GM23248 (cell line): ENCODE measurements at places on chromosomes 6 and 20.

GRCh38 chr6:152673236-152673635 is 24.5 kb upstream of the MYCT1 start:
- peak; percentile 11 for DNase-seq

DNA sequence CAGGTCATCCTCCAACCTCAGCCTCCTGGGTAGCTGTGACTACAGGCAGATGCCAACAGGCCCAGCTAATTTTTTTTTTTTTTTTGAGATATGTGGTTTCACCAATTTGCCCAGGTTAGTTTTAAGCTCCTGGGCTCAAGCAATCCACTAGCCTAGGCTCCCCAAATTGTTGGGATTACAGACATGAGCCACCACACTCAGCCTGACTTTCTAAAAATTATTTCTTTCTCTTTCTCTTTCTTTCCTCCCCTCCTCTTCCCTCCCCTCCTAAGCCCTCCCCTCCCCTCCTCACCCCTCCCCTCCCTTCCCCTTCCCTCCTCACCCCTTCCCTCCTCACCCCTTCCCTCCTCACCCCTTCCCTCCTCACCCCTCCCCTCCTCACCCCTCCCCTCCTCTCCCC is 127.3 kb downstream of the BTBD3 start:
- DNase-seq, result no peak

GRCh38 chr6:21438986-21439352 is 154.6 kb upstream of the SOX4 start:
- peak; percentile 22 for DNase-seq

DNA sequence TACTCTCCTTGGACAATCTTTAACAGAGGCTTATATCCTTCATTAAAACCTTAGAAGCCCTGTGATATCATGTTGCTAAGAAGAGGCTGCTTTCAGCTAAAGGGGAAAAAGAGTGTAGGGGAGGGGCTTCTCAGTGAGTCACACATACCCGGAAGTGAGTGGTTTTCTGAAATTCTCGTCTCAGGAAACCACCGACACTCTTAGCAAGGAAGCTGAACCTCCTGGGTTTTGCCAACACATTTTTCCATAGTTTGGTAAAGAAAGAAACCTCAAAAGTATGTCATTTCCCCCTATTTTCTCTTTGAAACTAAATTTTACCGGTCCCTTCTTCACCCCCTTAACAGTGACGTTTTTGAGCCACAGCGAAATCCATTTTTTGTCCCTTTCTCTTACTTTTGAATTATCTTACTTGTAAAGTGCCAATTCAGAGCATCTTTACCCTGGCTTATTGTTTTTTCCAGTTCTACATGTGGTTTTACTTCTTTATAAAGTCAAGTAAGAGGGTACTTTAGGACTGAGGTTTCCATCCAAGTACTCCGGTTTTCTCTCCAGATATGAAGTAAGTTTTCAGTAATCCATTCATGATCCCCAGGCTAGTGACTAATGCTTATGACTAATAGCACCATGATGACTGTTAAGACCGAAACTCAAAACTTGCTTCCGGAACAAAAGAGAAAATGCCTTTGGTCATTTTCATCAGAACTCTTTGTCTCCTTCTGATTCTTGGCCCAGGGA is 219.3 kb downstream of the ARHGAP18 start:
- peak; percentile 94 for DNase-seq

DNA sequence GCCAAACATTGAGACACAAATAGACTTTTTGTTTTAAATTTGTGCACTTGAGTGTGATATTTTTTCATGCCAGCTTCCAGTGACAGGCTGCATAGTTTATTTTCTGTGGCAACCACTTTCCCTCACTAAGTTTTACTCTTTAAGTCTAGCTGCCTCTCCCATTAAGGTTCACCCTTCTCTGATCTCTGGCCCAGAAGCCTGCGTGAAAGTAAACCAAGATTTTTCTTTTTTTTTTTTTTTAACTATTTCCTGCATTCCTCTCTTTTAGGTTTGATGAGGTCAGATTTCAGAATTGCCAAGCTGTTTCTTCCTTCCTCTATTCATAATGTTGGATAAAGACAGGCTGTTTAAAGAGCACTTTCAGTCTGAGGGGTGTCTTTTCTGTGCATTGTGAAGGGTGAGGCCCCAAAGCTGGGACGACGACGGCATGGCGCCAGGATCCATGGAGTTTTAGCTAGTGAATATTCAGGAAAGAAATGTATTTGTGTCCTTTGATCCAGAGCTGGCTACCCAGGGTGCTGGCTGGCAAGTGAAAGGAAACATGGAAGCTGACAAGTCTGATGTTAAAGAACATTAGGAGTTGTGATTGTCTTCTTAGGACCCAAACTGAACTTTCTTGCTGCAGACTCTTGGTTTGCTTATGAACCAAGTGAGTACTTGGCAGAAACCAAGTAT is 50.7 kb downstream of the DOK5 start:
- DNase-seq, result no peak

DNA sequence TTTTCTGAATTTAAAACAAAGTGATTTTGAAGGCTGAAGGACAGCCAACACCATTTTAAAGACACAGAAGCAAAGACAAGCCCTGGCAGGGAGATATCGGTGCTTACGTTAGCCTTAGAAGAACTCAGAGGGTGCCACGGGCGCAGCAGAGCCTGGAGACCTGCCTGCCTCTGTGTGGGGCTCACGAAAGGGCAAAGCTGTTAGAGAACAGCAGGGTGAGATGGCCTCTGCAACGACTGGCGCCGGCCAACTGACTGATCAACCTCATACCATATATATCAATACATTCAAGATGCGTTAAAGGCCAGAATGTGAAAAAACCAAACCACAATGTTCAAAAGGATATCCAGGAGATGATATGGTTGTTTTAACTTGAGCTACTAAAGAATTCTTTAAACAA is 151.0 kb upstream of the RPS6KA2 start:
- DNase-seq, result no peak

DNA sequence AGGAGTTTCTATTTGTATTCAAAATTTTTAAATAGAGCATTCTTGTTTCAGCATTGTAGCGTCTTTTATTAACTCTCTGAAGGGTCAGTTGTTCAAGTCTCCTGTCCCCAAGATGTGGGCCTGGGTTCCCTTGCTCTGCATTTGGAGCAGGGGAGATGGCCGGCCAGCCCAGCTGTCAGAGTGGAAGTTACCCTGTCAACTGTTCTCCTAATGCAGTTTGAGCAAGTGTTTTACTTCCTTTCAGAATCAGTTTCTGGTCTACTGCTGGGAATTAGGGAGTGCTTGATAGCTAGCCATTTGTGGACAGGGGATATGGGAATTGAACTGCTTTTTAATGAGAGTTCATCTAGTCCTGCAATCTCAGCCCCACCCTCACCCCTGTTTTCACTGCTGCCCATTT is 116.6 kb downstream of the QKI start:
- no peak for DNase-seq

DNA sequence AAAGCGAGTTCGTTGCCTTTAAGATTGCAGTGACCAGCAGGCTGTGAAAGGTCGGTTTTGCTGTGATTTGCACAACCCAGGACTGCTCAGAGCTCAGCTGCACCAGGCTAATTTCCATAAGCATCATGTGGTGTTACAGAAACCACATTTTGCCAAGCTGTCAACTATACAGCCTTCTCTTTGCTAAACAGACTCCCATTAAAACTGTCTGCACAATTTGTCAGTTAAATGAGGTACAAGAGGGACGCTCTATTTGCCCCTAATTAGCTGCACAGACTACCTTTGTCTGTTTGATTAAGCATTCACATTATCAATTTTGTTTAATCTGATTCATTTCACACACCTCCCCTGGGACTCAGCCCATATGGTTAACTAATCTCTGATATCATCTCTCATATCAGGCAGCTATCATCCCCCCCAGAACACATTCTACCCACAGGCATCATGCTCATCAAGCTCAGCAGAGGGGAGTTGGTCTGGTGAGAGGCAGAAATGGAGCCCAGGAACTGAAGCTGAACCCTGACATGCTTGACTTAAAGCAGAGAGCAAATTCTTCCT is 62.1 kb downstream of the OLIG3 start:
- no peak for DNase-seq

GRCh38 chr6:54810147-54810546 is 36.4 kb upstream of the FAM83B start:
- DNase-seq, result no peak

- DNase-seq, result peak; percentile 70
These were observed 33.9 kb downstream of the SLC17A4 start for GRCh38 chr6:25788305-25788922.

GRCh38 chr6:69866770-69867638 is 648 bp downstream of the COL19A1 start:
- DNase-seq, result peak; percentile 66

DNA sequence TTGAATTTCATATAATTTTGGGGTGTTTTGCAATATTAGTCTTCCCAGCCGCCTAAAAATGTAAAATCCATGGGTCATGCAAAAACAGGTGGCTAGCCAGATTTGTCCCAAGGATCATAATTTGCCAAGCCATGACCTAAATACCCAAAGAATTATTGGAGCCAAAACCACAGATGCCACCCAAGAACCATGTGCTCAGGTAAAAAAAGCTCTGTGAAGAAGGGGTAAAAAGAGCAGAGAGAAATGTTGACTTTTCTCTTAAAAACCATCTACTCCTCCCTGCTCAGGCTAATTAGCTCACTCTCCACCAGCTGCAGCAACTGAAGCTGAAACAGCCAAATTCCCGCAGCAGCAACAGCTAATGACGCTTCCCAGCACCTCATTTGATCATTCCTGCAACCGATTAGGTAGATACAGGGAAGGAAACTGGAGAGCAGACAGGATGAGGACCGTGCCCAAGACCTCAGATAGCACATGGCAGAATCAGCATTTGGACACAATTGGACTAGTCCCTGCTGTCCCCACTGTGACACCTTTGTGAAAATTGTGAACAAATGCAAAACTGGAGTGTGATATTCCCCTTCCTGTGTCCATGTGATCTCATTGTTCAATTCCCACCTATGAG is 107.9 kb upstream of the NXT1 start:
- no peak for DNase-seq

DNA sequence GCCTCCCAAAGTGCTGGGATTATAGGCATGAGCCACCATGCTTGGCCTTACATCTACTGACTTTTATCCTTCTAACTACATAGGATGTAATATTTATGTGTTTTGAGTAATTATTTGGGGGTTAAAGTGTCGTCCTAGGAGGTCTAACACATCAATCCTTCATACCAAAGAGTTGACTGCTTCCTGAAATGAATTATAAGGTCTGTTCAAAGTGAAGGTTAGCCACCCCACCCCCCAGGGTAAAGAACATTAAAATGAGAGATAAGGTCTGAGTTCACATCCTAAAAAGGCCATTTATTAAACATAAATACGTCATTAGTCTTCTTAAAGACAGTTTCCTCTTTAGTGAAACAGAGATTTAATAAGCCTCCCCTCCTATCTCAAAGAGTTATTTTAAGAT is 33.8 kb downstream of the TNFAIP3 start:
- DNase-seq, result no peak
